Naive thymus-derived CD4-positive, alpha-beta T cell (primary cell): ENCODE measurements at places on chromosomes 11 and 22. TPM values are rescaled to one million over a fixed set of nuclear protein-coding genes. Genes with fewer than 3 reads are reported as not detected.
A peak's percentile ranks its signal among the peaks of the same experiment; 100 is the strongest.

- no peak for DNase-seq
- H3K36me3 ChIP-seq = no peaks in the 10 kb centered on the region
- no peak overlapping the region for H3K27ac ChIP-seq
- H3K27me3 ChIP-seq = no peaks in the 10 kb centered on the region
- H3K4me1 ChIP-seq = no peaks in the 10 kb centered on the region
Measured at GRCh38 chr11:124222407-124222806, 18.5 kb upstream of the OR8G1 start.

Gene HEPHL1
- not detected for total RNA-seq

Gene LIF
- 260 and 284 TPM in 2 replicates for total RNA-seq

- no peak for DNase-seq
- peak overlapping the region; percentile 66 for H3K27ac ChIP-seq
- H3K4me3 ChIP-seq = peak overlapping the region; percentile 45
Measured at GRCh38 chr11:22690871-22691270, 24.5 kb downstream of the GAS2 start.
